ENCODE measurements at places on chromosomes 5 and 9.

- DNase-seq: no peak
Observed at GRCh38 chr9:86410281-86410680, 56.1 kb upstream of the TUT7 start.

DNA sequence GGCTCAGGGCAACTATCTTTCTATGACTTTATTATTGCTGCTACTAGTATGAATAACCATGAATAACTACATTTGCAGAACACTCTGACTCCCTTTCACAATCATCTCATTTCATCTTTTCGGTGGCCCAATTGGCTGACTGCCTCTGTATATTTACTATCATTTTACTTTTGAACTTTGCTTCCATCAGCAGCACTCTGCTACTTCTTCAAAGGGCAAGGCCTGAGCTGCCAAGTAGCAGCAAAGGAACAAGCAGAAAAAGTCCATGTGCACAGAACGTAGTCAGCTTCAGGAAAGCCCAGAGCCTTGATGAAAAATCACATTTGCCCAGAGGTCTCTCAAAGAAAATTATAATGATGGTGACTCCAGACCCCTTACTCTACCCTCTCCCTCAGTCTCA is 214.5 kb upstream of the PUM3 start:
- no peak for DNase-seq

DNA sequence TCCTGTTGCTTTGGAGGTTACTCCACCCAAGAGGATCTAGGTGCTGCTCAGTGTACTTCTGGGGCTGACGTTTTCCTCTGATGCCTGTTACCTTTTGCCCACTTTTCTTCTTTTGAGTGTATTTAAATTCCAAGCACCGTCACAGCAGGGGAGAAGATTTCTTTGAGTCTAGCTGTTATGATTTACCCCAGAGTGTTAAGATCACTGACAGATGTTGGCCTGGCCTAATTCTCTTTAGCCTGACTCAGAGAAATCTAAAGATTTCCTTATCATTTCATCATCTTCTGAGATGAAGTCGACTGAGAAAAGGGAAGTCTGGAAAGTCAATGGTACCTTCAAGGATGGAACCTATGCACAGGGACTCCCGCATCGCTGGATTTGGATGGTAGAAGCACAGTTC is 191.5 kb downstream of the FBXL7 start:
- no peak for DNase-seq

DNA sequence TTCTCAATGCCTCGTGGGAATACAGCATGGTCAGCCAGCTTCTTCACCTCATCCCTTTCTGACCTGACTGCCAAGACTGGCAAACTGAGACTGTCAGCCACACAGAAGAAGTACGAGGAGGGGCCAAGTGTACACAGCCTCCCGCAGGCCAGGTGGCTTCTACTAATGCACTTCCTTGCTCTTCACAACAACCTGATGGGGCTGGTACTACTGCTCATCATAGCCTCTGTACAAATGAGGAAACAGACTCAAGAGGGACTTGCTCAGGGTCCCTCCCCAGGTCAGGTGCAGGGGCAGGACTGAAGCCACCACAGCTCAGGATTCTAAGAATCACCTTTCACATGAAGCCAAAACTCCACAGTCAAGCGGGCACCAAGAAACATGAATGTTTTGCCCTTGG is 21.3 kb downstream of the NIPAL4 start:
- DNase-seq: no peak

- DNase-seq: no peak
Observed at GRCh38 chr5:91020065-91020800, 362.9 kb downstream of the ARRDC3 start.

GRCh38 chr9:133986774-133987445 is 5.2 kb downstream of the VAV2 start:
- DNase-seq: no peak

DNA sequence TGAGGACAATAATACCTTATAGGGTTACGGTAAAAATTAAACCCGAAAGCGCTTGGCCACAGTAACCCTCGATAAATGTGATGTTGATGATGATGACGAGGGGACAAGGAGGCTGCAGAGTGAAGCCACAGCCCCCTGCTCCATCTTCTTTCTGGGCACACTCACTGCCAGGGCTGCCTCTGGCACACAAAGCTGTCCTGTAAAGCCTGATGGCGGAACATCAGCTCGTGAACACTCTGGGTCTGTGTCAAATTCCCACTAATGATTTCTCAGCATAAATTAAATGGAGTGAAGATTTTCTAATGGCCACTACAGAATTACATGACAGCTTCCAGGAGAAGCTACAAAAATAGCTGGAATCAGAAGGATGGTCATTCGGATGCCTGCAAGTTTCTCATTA is 142.2 kb downstream of the TTLL11 start:
- no peak for DNase-seq

GRCh38 chr5:172871982-172872381 is 37.9 kb downstream of the ERGIC1 start:
- no peak for DNase-seq

- DNase-seq: no peak
Observed at GRCh38 chr5:139738193-139739149, 57.1 kb upstream of the PSD2 start.

GRCh38 chr9:4490705-4491625 is 697 bp downstream of the SLC1A1 start:
- DNase-seq: no peak

DNA sequence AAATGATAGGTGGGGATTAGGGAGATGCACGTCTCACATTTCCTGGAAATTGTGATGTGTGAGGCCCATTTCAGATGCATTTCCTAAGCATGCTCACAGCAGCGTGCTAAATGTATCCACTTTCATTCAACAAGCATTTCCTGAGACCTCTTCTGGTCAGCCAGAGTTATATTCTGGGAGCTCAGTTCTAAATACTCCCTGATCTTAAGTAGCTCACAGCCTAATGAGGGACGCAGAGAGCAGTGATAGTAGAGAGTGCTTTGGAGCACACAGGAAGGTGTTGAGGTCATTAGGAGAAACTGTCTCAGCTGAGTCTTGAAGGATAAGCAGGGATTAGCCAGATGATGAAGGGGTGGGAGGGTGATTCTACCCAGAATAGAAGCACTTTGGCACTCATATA is 46.2 kb upstream of the FSD1L start:
- DNase-seq: no peak

- no peak for DNase-seq
Observed at GRCh38 chr9:87713278-87713987, 12.5 kb upstream of the CTSL start.

- DNase-seq: no peak
Observed at GRCh38 chr5:5156471-5157082, 16.4 kb downstream of the ADAMTS16 start.

- DNase-seq: no peak
Observed at GRCh38 chr5:143635888-143636287, 176.1 kb upstream of the HMHB1 start.

DNA sequence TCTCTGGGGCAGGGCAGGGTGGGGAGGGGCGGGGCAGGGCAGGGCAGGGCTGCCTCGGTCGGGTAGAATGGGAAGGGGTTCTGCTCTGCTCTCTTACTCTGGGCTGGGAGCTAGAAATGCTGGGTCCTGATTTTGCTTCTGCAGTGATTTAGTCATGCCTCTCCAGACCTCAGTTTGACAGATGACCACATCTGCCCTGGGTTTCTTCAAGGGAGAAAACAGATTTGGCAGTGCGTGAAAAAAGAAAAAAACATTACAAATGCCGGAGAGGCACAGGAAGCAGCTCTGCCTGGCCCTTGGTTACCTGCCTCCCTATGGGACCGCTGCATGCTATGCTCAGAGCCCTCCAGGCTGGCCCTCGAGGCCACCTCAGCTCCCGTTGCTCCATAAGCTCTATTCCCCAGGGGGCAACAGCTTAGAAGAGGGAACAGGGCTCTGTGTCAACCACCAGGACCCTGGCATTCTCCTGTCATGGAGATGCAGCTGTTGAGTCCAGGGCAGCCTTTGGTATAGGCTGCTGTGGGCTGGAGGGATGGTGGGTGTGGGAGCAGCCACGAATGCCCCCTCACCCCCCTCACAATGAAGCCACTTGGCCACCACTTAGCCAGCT is 53.2 kb upstream of the UBTD2 start:
- DNase-seq: peak; percentile 72

DNA sequence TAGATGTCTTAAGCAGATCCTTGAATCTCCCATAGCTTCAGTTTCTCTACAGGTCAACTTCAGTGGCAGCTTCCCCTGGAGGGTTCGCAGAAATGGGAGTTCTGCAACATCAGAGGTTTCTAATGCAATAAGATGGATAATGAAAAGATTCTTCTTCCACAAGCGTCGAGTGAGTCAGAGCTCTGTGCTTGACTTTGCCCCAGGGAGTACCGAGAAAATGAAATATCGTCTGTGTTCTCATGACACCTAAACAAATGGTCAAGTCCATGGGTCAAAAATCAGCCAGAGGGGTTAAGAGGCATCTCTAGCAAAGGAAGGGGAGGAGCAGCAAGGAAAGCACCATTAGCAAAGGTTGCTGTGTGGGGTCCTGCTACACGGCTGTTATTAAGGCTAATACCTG is 3.2 kb upstream of the ADRA1B start:
- no peak for DNase-seq
